WTC11 (cell line): ENCODE measurements at places on chromosomes 2 and 18. TPM values are rescaled to one million over a fixed set of nuclear protein-coding genes. Genes with fewer than 3 reads are reported as not detected.

AQP12B gene
- total RNA-seq, result not detected in 3 replicates

OR6B2 gene
- total RNA-seq, result not detected in 3 replicates

CHRNG gene
- total RNA-seq, result 0.20 TPM in 1 of 3 replicates, not detected in the others

CYRIA gene
- total RNA-seq, result 6.2 to 8.3 TPM (median 7.1 TPM) in 3 replicates

STAT4 gene
- 0.44 to 0.76 TPM (median 0.44 TPM) in 3 replicates for total RNA-seq

MDH1B gene
- total RNA-seq, result 1.6 to 1.9 TPM (median 1.6 TPM) in 3 replicates
